NCI-H187 (cell line): ENCODE measurements at places on chromosomes 7 and 10.

DNA sequence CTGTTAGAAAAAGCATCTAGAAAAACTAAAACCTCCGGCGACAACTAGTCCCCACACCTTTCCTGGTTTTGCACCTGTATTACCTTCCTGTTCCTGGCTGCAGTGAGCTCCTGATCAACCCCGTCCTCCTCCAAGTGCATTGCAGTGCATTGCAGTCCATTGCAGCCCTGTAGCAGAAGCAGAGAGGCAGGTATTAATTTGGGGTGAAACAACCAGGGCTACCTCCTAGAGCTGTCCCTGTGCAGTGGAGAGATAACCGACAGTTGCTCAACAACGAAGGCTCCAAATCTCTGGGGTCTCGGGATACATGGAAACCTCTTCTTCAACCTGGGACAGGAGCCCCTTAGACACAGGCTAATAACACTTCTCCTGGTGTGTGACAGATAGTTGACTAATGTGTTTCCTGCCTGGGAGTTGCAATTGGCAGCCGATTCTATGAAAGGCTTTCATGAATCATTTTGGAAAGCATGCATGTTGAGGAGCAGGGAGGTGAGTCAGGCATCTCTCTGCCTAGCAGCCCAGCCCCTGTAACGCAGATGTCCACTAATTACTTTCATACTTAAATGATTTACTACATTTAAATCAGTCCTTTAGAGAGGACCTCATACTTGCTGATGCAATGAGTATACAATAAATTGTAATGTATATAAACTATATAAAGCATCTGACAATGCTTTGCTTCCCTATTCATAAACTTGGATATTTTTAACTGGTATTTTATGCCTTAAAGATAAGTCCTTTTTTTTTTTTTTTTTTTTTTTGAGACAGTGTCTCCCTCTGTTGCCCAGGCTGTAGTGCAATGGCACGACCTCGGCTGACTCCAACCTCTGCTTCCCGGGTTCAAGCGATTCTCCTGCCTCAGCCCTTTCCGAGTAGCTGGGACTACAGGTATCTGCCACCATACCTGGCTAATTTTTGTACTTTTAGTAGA is 59.0 kb downstream of the PRR15 start:
- no peak for DNase-seq

- no peak for DNase-seq
These were observed 29.3 kb upstream of the SH3PXD2A start for GRCh38 chr10:103884681-103885139.

GRCh38 chr7:101363734-101364374 is 1.2 kb downstream of the COL26A1 start:
- no peak for DNase-seq

DNA sequence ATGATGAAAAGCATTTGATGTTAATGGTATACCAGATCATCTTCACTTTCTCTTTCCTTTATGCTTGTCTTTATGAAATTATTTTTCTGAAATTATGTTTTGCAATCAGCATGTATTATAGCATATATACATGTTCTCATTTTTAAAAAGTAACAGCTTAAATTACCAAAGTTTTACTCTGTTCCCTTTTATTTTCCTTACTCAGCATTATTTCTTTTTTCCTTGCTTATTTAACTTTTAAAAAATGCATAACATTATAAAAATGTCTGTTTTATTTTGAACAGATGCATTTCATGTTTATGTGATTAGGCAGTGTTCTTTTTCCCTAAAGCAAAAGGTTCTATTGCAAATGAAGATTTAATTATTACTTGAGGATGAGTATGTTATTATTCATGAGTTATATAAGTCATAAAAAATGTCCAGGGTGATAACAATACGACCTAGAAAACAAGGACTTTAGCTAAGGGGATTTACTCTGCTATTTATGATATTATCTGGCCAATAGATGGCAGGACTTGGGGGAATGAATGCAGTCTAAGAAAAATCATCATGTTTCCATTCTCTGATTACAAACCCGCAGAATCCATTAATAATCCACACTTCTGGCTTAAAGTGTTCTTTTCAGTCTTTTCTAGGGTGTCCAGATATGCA is 38.5 kb downstream of the CABCOCO1 start:
- no peak for DNase-seq

DNA sequence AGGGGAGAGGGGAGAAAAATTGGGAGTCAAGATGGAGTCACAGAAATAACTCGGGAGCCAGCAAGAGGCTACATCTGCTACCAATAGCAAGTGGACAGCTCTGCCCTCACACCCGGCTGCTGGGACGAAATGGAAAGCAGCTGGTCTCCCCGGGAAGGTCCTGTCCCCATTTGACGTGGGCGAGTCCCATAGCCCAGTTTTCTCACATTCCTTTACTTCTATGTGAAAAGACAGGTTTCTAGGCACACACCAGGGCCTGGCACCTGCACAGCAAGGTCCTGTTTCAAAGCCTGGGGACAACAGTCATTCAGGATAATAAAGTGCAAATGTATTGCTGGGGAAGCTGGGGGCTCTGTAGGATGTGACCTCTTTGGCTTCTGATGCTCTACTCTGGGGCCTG is 162.6 kb downstream of the OAT start:
- no peak for DNase-seq

DNA sequence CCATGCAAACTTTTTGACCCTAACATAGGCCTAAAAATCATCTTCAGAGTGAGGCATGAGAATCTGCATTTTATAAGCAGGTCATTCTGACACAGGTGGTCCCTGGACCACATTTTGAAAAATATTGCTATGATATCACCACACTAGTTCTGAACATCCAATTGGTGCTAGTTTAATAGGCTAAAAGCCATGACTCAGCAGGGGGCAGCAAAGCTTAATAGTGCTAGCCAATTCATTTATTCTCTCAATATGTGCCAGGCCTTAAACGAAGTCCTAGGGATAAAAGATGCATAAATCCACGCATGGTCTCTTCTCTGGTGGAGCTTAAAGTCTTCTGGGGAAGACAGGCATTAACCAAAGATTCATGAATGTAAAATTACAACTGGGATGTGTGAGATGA is 10.2 kb upstream of the SLC25A28 start:
- DNase-seq, result no peak

DNA sequence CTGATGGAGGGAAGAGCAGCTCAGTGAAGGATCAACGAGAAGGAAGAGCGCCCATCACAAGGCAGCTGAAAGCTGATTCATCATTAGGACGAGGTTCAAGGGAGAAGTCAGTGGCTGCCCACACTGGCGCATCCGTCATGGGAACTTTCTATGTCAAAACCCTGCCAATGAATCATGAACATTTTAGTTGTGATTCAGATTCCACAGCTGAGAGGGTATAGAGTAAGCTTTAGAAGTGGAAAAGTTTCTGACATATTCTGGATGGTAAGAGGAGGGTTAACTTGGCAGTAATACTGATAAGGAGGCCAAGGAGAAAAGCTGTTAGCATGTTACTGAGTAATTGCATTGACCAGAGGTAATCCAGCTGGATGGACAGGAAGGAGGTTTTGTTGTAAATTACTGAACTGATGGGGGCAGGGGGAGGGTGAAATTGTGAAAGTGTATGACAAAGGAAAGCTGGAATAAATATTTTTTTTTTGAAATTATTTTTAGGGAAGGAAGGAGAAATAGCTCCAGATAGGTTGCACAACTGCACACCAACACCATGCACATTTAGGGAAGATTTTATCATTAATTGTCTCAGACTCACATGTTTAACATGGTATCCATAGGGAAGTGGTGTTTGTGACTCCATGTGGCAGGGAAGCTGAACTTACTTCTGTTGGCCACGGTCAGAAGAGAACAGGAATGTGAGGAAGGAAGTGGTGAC is 78.3 kb upstream of the NRP1 start:
- DNase-seq, result no peak

DNA sequence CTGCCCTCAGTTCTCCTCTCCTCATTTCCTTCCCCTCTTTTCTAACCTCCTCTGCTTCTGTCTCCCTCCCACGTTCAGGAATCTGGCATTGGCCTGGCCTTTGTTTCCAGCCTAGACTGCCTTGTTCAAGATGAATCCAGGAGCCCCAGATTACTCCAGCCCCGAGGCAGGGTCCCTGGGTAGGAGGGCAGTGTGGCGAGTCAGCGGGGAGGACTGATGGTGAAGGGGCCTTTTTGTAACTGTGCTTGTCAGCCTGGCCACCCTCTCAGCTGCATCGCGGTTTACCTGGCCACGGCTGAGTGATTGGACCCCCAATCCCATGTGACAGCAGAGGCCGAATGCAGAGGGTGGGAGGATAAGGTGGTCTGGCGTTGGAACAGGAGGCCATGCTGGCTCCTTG is 96.1 kb upstream of the SHH start:
- DNase-seq, result no peak

- DNase-seq, result no peak
These were observed 11.2 kb downstream of the C10orf120 start for GRCh38 chr10:122688293-122688989.

- DNase-seq, result no peak
These were observed 526.4 kb downstream of the KIF20B start for GRCh38 chr10:90227786-90228185.

DNA sequence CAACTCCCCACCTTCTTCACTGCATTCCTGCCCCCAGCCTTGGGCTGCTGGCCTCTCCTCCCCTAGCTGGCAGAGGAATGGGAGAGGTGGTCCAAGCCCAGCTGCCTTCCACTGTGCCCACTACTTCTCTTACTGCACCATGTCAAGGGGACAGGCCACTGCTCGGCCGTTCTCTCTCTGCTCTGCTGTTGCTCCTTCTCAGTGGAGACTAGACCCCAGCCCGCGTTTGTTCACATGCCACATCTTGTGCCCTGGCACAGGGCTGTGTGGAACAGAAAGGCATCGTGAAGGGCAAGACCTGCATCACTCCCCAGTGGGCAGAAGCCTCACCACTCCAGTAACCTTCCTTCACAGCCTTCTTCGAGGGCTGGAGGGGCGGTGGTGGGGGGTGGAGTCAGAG is 711 bp upstream of the CDHR3 start:
- no peak for DNase-seq

GRCh38 chr7:69684369-69685292 is 86.4 kb downstream of the AUTS2 start:
- no peak for DNase-seq

- no peak for DNase-seq
These were observed 296.5 kb upstream of the PITRM1 start for GRCh38 chr10:3468919-3469638.

GRCh38 chr10:71040846-71041605 is 152.7 kb upstream of the PCBD1 start:
- no peak for DNase-seq

GRCh38 chr10:132001238-132001972 is 19.7 kb upstream of the BNIP3 start:
- peak; percentile 28 for DNase-seq

GRCh38 chr10:114869520-114869892 is 47.9 kb downstream of the FHIP2A start:
- DNase-seq, result no peak

- no peak for DNase-seq
These were observed 99.4 kb upstream of the EFCAB10 start for GRCh38 chr7:105680505-105681187.

DNA sequence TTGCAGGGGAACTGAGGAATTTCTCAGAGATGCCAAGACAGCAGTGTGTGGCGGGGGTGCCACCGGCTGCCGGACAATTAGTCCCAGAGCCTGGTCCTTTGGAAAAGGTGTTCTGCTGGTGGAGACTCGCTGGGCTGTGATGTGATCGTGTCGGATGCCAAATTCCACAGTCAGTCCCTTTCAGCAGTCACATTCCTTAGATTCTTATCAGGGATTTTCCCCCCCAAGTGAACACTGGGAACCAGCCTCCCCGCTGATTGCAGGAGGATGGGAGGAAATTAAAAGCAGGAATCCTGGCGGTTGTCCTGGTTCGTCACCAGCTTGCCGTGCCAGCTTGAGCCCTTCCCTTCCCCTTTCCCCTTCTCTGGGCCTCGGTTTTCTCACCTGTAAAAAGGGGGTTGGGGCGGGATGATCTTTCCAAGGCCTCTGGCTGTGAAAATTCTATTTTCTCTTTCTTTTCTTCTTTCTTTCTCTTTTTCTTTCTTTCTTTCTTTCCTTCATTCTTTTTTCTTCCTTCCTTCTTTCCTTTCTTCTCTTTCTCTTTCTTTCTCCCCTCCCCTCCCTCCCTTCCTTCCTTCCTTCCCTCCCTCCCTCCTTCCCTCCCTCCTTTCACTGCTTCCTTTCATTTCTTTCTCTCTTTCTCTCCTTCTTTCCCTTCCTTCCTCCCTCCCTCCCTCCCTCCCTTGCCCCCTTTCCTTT is 39.6 kb downstream of the COL26A1 start:
- DNase-seq, result no peak

DNA sequence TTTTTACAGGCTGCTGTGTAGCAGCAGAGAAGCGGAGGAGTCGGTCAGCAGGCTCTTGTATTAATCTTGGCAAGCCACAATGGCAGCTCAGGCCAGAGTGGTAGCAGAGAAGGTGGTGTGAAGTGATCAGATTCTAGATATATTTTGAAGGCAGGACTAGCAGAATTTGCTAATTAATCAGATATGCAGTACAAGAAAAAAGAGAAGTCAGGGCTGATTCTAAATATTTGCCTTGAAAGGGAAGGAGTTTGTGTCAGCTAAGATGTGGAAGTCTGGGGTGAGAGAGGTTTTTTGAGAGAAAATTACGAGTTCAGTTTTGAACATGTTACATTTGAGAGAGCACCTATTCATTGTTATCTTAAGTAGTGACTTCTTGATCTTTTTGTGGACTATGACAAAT is 176.3 kb downstream of the WNT2 start:
- DNase-seq, result no peak

- no peak for DNase-seq
These were observed 33.4 kb upstream of the ABLIM1 start for GRCh38 chr10:114691442-114691941.

DNA sequence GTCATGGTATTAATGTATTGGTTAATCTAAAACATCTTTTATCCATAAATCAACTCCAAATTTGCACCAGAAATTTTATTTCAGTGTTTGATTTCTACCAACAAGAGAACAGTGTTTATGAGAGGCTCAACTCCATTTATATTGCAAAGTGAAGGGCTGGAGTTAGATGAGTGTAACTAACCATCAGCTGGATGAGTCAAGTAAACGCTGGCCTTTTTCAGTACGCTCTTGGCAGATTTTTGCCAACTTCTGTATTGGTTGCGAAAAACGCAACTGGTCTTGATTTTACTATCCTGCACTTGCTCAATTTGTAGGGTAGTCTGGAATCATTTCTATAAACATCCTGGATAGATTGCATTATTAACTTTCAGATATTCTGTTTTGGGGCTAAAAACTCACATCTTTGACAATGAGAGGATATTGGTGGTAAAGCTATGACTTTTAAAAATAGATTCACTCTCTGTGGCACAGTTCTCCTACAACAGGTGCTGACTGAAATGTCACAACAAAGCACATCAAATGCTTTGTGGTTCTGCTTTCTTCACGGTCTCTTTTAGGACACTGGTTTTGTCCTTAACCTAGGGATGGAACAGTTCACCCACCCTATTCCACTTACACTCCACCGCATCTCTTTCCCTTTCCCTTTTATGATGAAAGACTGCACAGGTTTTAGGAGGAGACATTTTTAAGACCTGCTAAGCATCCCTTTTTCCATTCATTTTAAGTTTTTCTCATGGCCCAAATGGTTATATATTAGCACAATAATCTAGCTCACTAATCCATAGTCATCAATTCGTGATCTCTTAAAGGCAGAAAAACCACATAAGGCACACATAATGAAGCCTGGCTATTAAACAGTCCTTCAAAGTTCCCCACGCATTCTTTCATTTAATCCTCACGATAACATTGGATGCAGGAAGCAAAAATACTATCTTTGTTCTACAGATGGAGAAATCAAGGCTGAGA is 12.8 kb downstream of the CACNA2D1 start:
- no peak for DNase-seq
